ENCODE measurements at places on chromosomes 3 and 15. TPM values are rescaled to one million over a fixed set of nuclear protein-coding genes. Genes with fewer than 3 reads are reported as not detected.

Gene ATP13A4
- 2.7 TPM for total RNA-seq

Gene PLEKHO2
- total RNA-seq = 24.2 TPM

Gene TRIM42
- total RNA-seq = not detected

Gene MME
- total RNA-seq = not detected

Gene SECISBP2L
- total RNA-seq = 31.6 TPM

Measured in T-helper 2 cell treated with Interferon-gamma antibody and Interleukin-4, amounts not matched to agents 100 ng/mL and 5 ng/mL, for 36 hours (primary cell).